ENCODE measurements at places on chromosomes 4 and X.

- DNase-seq: no peak
Measured at GRCh38 chrX:12753366-12753765, 37.8 kb upstream of the PRPS2 start.

DNA sequence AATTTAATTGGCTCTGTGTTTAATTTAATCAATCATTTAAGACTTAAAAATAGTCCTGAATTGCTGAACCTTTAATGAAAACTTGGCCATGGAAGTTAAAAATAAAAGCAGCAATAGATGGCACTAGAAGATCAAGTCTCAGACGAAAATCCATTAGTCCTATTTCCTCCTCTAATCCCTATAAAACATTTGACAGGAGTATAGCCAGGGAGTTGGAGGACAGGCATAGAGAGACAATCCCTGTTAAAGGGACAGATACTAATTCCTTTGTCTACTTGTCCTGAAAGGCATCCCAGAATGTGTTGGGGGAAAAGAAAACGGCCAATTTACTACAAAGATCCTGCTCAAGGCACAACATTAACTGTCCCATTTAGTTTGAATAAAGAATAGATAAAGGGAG lies 276.3 kb upstream of the TACR3 start:
- peak; percentile 30 for DNase-seq

DNA sequence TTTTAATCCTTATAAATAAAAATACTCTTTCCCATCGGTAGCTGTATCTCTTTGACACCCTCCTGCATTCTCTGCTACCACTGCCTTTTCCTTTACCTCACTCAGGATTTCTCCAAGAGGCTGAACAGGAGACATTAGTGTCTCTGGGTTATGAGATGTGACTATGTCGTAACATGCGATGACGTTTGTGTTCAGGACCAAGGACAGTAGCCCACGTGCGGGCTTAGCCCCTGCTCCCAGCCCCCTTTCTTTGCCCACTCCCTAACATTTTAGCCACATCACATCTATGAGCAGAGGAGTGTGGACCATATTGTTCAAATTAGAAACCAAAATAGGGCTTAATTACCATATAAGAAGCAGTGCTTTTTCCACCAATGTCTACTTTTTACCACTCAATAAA lies 369.3 kb downstream of the FBXW7 start:
- no peak for DNase-seq

DNA sequence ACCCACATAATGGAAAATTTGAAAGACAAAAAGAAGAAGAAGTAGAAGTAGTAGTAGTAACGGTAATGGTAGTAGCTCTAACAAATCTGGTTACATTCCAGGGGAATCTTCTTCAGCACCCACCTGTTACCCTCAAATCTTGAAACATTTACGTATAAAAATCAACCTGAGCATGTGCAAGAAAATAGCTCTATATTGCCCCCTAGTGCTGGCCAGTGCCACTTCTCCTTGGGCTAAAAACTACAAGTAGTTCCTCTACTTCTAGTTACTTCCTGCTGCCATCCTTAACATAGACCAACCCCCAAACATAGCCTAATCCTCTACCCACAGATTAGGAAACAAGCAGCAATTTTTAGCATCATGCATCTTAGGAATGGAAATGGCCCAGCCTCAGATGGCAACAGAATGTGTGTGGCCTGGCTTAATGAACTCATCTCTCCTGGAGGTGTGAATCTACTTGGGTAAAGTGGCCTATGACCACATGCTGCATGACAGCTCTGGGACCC lies 3.1 kb downstream of the PDGFC start:
- DNase-seq: peak; percentile 91

DNA sequence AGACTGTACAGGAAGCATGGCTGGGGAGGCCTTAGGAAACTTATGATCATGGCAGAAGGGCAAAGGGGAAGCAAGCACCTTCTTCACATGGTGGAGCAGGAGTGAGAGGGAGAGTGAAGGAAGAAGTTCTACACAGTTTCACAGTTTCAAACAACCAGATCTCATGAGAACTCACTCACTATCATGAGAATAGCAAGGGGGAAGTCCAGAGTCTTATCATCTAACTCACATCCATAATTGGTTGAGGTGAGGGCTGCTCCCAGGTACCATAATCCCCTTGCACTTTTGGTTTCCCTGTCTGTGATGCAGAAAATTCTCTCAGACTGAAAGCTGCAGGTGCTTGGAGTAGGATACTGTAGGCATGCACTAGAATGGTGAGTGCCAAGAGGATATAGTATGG lies 233.8 kb upstream of the CPEB2 start:
- DNase-seq: no peak

- DNase-seq: no peak
Measured at GRCh38 chr4:119638359-119638758, 9.8 kb upstream of the PDE5A start.

- DNase-seq: no peak
Measured at GRCh38 chr4:119549639-119550038, 79.0 kb downstream of the PDE5A start.

GRCh38 chrX:45143455-45143854 lies 57.2 kb downstream of the DIPK2B start:
- no peak for DNase-seq

- DNase-seq: no peak
Measured at GRCh38 chrX:39998636-39999406, 98.9 kb downstream of the BCOR start.

- no peak for DNase-seq
Measured at GRCh38 chrX:50097071-50097470, 103.7 kb downstream of the AKAP4 start.

GRCh38 chrX:54695231-54695630 lies 102.8 kb downstream of the ITIH6 start:
- DNase-seq: no peak

DNA sequence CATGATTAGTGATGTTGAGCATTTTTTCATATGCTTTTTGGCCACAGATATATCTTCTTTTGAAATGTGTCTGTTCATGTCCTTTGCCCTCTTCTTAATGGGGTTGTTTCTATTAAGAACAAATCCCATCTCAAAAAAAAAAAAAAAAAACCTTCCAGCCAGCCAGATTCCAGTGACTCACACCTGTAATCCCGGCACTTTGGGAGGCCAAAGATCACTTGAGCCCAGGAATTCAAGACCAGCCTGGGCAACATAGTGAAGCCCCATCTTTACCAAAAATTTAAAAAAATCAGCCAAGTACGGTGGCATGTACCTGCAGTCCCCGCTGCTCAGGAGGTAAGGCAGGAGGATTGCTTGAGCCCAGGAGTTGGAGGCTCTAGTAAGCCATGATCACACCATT lies 5.1 kb downstream of the RAB33B start:
- DNase-seq: peak; percentile 57

- DNase-seq: no peak
Measured at GRCh38 chr4:8517946-8518345, 62.2 kb upstream of the GPR78 start.

GRCh38 chr4:87498446-87498900 lies 30.7 kb downstream of the SPARCL1 start:
- DNase-seq: peak; percentile 59

GRCh38 chr4:14877246-14878225 lies 124.7 kb upstream of the CPEB2 start:
- DNase-seq: peak; percentile 61

GRCh38 chr4:83248486-83248885 lies 36.1 kb downstream of the COQ2 start:
- DNase-seq: peak; percentile 32

DNA sequence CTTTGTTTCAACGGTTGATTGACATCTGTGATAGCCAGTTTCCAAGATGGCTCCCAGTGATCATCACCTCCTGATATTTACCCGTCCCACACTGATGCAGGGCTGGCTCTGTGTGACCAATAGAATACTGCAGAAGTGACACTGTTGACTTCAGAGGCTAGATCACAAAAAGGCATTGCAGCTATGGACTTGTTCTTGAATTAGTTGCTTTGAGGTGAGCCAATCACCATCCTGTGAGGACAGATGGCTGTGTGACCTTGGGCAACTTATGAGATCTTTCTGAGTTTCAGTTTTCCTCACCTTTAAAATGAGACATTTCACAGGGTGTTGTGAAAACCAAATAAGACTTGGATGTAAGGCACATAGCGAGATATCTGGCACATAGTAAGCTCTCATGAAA lies 1.8 kb upstream of the GPR82 start:
- DNase-seq: no peak

GRCh38 chr4:1333256-1333655 lies 13.8 kb upstream of the UVSSA start:
- DNase-seq: no peak

GRCh38 chr4:182510836-182511235 lies 267.6 kb downstream of the TENM3 start:
- no peak for DNase-seq

DNA sequence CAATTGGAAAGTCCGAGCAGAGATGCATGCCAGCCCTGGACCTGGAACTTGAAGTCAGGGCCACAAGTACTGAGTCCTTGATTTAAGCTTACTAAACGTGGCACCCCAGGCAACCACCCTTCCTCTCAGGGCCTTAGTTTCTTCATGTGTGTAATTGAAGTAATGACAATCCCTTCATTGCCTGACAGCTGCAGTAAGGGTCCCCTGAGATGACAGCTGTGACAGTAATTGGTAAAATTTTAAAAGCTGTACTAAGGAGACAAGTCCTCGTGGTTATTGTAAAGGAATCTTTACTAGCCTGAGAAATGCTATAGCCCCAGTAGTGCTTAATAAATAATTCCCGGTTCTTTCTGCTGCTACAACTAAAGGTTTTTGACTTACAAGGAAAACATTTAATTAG lies 175.1 kb upstream of the RADX start:
- no peak for DNase-seq

DNA sequence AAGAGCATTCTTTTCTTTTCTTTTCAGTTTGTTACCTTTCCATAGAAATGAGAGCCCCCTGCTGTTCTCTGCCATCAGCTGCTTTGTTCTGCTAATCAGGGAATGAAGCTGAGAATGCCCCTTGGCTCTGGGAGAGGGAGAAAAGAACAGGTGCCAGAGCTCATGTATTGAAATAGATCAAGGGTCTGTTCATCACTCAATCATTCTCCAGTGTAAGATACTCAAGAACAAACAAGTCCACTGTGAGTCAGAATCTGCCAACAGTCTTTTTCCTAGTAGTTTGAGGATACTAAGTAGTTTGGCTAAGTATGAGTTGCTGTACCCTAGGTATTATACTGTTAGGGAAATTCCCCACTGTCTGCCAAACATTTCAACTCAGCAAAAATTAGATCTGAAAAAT lies 144.3 kb downstream of the RTL3 start:
- DNase-seq: peak; percentile 20

DNA sequence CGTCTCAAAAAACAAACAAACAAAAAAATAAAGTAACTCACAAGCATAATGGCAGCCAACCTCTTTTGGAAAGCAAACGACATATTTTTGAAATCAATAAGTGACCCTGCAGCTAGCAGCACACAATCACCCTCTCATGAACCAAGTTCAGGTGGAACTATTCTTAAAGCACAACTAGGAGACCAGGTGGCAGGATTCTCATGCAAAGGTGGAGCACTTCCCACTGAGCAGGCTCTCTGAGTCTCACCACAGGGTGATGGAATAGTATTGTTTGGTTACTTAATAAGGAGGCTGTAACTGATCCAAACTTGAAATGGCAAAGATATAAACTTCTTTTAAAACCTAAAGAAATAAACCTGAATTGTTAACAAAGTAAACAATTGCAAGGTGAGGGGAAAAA lies 1293.1 kb downstream of the PCDH19 start:
- DNase-seq: no peak

GRCh38 chrX:110276778-110277177 lies 41.1 kb downstream of the AMMECR1 start:
- peak; percentile 87 for DNase-seq

- DNase-seq: peak; percentile 3
Measured at GRCh38 chrX:129139837-129140598, 383.3 kb downstream of the SMARCA1 start.

DNA sequence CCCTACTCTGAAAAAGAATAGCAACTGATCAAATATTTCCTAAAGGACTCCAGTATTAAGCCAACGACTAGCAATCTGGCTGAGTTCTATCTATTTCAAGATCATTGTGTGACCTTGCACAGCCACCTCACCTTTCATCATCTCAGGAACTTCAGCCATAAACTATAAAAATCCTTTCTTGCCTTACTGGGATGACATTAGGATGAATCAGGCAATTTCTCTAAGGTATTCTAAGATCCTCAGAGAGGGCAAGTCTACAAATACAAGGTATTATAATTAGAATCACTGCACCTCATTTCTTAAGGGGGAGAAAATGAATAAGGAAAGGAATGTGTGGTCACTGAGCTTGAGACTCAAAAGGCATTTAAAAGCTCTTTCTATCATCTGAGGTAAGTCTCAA lies 152.6 kb downstream of the GRIA3 start:
- no peak for DNase-seq

DNA sequence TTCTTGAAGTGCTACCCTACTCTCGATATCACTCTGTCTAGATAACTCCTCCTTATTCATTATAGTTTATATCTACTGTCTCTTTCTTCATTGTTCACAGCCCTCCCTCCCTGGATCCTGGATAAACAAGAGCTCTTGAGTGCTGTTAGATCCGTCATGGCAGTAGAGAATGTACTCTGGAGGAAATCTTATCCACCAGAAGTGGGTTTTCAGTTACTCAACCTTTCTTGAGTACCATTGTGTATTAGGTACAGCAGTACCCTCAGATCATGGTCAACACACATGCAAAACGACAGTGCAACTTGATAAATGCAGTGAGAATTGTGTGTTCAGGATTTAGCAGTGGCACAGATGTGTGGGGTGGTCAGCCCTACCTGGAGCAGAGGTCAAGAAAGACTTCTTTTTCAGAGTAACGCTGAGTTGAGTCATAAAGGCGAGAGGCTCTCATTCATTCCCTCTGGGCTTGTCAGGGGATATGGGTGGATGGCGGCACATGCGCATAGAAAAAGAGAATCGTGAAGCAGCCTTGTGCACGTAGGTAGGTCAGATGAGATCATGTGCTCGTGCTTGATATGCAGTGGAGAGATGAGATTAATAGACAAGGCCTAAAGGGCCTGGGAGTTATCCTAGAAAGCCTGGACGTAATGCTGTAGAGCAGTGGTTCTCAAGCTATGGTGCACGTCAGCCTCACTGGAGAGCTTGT lies 89.5 kb downstream of the SNX25 start:
- no peak for DNase-seq

- DNase-seq: peak; percentile 23
Measured at GRCh38 chr4:110344165-110344564, 131.8 kb upstream of the ENPEP start.

- DNase-seq: peak; percentile 71
Measured at GRCh38 chrX:110167952-110168451, 149.9 kb downstream of the AMMECR1 start.

- DNase-seq: peak; percentile 1
Measured at GRCh38 chrX:22922961-22923360, 76.8 kb upstream of the DDX53 start.

- no peak for DNase-seq
Measured at GRCh38 chrX:104172788-104173187, 6.5 kb downstream of the FAM199X start.

DNA sequence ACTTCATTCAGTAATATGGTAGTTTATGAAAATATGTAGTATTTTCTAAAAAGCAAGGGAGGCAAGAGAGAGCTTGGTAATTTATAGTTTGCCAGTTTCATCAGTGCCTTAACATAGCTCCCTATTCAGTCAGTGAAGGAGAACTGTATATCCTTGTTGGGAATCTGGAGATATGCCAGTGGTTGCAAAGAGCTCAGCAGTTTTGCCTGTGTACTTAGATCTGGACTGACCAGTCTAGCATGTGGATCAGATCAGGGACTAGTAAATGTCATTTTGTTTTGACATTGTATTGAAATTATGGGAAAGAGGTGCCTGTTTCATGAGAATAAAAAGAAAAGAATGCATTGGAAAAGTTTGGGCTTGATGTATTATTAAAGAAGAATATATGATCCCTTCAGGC lies 88.6 kb downstream of the ZIC3 start:
- no peak for DNase-seq

All from renal cortical epithelial cell (primary cell).